ENCODE measurements at places on chromosomes 4 and X.

DNA sequence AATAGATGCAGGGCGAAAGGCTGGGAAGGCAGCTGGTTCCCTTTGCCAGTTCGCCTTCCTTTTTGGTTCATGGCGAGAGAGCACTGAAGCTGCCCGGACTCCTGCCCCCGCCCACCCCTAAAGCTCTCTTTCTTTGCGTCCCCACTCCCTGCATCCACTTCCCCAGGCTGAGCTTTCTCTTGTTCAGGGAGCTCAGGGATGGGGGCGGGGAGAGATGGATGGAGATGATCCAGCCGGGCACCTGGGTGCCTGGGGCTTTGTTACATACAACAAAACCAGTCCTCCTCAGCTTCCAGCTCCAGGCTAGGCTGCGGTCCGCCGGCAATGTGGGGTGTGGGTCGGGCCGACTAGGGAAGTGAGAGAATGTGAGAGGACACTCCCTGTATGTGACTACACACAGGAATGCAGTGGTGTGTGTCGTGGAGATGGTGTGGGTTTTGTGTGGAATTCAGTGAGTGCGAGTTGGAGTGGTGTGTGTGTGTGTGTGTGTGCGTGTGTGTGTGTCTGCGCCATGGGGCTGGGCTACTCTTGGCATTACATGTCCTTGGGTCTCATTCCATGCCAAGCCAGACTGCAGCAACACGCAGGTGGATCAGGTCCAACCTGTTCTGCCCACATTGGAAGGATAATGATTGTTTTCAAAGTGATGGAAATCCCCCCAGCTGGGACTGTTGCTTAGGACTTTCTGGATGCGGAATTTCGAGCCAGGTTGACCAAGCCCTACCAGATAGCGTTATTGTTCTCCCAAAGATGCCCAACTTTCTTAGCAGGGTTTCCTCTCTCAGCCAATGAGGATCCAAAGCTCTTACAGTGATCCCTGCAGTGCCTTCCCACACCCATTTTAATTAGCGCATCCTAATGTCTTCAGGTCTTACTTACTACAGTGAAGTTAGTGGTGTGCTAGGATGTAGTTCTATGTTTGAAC is 149.4 kb upstream of the CHRDL1 start:
- DNase-seq: no peak
- H3K4me3 ChIP-seq: peak overlapping the region; percentile 12
- H3K27ac ChIP-seq: no peak overlapping the region
- H3K36me3 ChIP-seq: no peaks in the 10 kb centered on the region
- H3K27me3 ChIP-seq: no peaks in the 10 kb centered on the region

- no peak overlapping the region for H3K27ac ChIP-seq
- no peaks in the 10 kb centered on the region for H3K27me3 ChIP-seq
- no peak overlapping the region for H3K4me3 ChIP-seq
- H3K36me3 ChIP-seq: no peaks in the 10 kb centered on the region
- H3K4me1 ChIP-seq: peaks cover 17% of the 10 kb centered on the region
Observed at GRCh38 chr4:165505958-165506837, 127.4 kb downstream of the CPE start.

GRCh38 chr4:181193131-181193930 is 1049.9 kb upstream of the TENM3 start:
- no peak for DNase-seq
- H3K4me3 ChIP-seq: no peak overlapping the region
- H3K27me3 ChIP-seq: no peaks in the 10 kb centered on the region
- no peaks in the 10 kb centered on the region for H3K36me3 ChIP-seq
- H3K27ac ChIP-seq: no peak overlapping the region

DNA sequence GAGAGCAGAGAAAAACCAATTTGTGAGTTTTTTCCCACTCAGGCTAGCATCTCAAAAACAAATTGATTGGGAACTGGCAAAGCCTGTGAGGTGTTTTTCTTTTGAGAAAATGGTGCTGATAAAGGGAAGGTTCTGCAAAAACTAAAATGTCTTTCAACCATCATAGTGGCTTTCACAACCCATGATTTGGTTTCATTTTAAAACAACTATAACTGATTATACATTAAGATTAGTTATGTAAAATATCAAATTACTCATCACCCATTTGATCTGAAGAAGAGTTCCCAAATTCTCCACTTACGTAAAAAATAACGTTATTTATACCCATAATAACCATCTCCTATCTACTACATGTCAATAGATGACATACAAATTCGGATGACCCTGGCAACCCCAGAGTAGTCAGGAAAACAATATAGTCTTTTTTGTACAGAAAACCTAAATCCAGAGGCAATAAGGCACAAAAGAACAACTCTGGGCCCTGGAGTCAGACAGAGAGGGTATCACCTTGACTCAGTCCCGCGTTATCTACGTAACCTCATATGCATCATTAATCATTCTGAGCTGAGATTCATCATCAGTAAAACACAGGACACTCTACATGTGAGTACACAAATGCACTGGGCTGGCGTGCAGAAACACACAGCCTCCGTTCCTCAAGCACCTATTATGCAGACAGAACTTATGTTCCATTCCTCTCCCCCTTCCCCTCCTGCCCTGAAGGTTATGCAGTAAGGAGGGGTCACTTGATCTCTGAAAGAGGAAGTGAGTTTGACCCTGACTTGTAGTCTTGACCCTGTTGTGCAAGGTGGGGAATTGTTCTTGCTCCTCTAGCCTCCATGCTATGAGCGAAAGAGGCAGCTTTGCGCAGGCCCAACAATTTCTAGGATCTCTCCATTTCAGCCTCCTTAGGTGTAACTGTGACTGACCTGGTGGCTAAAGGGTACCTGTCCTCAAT is 82.2 kb downstream of the SLC9A7 start:
- no peaks in the 10 kb centered on the region for H3K27me3 ChIP-seq
- DNase-seq: no peak
- H3K4me3 ChIP-seq: no peak overlapping the region
- no peak overlapping the region for H3K27ac ChIP-seq
- H3K36me3 ChIP-seq: no peaks in the 10 kb centered on the region

DNA sequence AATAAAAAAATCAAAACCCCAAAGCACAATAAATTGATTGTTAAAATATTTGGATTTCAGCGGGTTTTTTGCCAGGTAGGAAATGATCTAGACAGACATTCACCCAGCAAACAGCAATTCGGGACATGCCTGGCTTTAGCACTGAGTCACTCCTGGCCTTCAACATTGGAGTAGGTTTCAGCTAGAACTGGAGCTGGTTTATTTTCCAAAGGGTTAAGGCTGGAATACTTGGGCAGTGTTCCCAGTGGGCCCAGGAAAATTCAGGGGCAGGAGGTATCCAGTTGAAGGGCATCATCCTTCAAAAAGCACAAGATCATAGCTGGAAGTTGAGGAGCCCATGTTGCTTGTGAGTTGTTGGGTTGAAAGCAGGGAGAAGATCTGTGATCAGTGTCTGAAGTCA is 41.0 kb downstream of the TXLNG start:
- H3K36me3 ChIP-seq: peaks cover 5% of the 10 kb centered on the region
- no peak overlapping the region for H3K4me3 ChIP-seq
- no peak overlapping the region for H3K27ac ChIP-seq
- DNase-seq: no peak
- H3K27me3 ChIP-seq: no peaks in the 10 kb centered on the region

- no peaks in the 10 kb centered on the region for H3K27me3 ChIP-seq
- H3K27ac ChIP-seq: no peak overlapping the region
- no peaks in the 10 kb centered on the region for H3K36me3 ChIP-seq
- H3K4me1 ChIP-seq: no peaks in the 10 kb centered on the region
- DNase-seq: no peak
- no peak overlapping the region for H3K4me3 ChIP-seq
Observed at GRCh38 chrX:19005909-19006308, 22.0 kb upstream of the PHKA2 start.

GRCh38 chrX:32520789-32521188 is 690.6 kb downstream of the DMD start:
- no peak for DNase-seq
- no peaks in the 10 kb centered on the region for H3K27me3 ChIP-seq
- H3K4me3 ChIP-seq: no peak overlapping the region

GRCh38 chrX:65859299-65859698 is 180.6 kb downstream of the VSIG4 start:
- H3K27me3 ChIP-seq: no peaks in the 10 kb centered on the region
- H3K4me1 ChIP-seq: no peaks in the 10 kb centered on the region
- no peaks in the 10 kb centered on the region for H3K36me3 ChIP-seq
- H3K4me3 ChIP-seq: no peak overlapping the region
- no peak for DNase-seq

GRCh38 chr4:136651932-136652331 is 880.4 kb downstream of the PCDH18 start:
- no peak for DNase-seq
- H3K36me3 ChIP-seq: no peaks in the 10 kb centered on the region
- no peak overlapping the region for H3K27ac ChIP-seq

DNA sequence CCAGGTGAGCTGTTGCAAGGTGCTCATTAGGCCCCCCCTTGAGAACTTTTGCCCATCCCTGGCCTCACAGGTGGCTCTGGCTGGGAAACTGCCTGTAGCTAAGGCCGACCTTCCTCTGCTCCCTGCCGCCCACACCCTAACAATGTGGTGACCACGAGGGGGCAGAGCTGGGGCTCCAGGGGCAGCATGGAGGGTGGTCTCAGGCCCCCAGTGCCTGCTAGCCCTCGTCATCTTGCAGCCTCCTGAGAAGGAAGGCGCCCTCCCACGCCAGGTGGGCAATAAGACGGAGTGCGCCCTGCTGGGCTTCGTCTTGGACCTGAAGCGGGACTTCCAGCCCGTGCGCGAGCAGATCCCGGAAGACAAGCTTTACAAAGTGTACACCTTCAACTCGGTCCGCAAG is 32.4 kb downstream of the ATP2B3 start:
- no peak overlapping the region for H3K4me3 ChIP-seq
- H3K27me3 ChIP-seq: no peaks in the 10 kb centered on the region
- H3K27ac ChIP-seq: no peak overlapping the region
- no peak for DNase-seq

GRCh38 chr4:28073860-28074555 is 1213.4 kb downstream of the STIM2 start:
- DNase-seq: no peak
- H3K27ac ChIP-seq: no peak overlapping the region
- H3K4me1 ChIP-seq: no peaks in the 10 kb centered on the region
- H3K36me3 ChIP-seq: no peaks in the 10 kb centered on the region
- no peak overlapping the region for H3K4me3 ChIP-seq

DNA sequence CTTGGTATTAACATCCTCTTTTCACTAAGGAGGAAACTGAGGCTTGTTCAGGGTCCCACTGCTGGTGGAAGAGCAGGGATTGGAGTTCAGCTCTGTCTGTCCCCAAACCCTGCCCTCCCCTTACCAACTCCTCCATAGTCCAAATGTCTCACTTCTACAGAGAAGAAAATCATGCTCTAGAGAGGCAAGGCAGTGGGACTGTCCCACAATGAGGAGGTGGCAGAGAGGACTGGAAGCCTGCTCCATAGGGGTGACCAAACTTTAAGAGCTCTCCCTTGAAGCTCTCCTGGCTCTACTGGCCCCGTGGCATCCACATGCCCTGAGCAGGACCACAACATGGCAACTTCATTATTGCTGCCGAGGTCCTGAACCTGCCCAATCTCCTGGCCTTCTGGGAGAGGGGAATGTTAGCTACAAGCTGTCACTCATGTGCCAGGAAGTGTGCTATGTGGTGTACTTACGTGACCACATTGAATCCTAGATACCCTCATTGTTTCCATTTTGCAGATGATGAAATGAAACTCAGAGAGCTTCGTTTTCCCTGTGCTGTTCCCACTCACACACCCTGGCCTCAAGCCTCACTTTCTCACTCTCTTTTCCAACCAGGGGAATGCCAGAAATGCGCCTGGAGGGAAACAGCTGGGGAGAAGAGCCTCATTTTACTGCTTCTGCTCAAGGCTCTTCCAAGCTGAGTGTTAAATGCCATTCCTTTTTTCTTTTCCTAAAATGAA is 71.5 kb downstream of the ANAPC4 start:
- no peak for DNase-seq
- no peak overlapping the region for H3K4me3 ChIP-seq
- no peaks in the 10 kb centered on the region for H3K36me3 ChIP-seq
- H3K27ac ChIP-seq: no peak overlapping the region
- no peaks in the 10 kb centered on the region for H3K27me3 ChIP-seq

GRCh38 chrX:119008110-119008744 is 33.8 kb downstream of the LONRF3 start:
- no peak overlapping the region for H3K27ac ChIP-seq
- H3K4me3 ChIP-seq: no peak overlapping the region
- no peaks in the 10 kb centered on the region for H3K36me3 ChIP-seq
- no peak for DNase-seq
- H3K4me1 ChIP-seq: no peaks in the 10 kb centered on the region
- H3K27me3 ChIP-seq: no peaks in the 10 kb centered on the region

GRCh38 chrX:18981124-18981807 is 2.6 kb downstream of the PHKA2 start:
- H3K36me3 ChIP-seq: no peaks in the 10 kb centered on the region
- no peak overlapping the region for H3K4me3 ChIP-seq
- no peaks in the 10 kb centered on the region for H3K27me3 ChIP-seq
- no peak for DNase-seq
- no peaks in the 10 kb centered on the region for H3K4me1 ChIP-seq

GRCh38 chr4:6591781-6592180 is 16.8 kb downstream of the MAN2B2 start:
- DNase-seq: no peak
- H3K4me3 ChIP-seq: no peak overlapping the region
- H3K27me3 ChIP-seq: no peaks in the 10 kb centered on the region
- H3K36me3 ChIP-seq: peaks cover 12% of the 10 kb centered on the region
- no peak overlapping the region for H3K27ac ChIP-seq

DNA sequence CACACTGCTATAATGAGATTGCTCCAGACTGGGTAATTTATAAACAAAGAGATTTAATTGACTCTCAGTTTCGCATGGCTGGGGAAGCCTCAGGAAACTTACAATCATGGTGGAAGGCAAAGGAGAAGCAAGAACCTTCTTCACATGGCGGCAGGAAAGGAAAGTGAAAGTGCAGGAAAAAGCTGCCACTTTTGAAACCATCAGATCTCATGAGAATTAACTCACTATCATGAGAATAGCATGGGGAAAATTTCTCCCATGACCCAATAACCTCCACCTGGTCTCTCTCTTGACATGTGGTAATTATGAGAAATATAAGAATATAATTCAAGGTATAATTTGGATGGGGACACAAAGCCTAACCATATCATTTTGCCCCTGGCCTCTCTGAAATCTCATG is 884.2 kb downstream of the GLUD2 start:
- H3K4me1 ChIP-seq: no peaks in the 10 kb centered on the region
- no peaks in the 10 kb centered on the region for H3K36me3 ChIP-seq
- DNase-seq: no peak
- H3K4me3 ChIP-seq: no peak overlapping the region

GRCh38 chr4:176044589-176044951 is 21.1 kb upstream of the WDR17 start:
- no peaks in the 10 kb centered on the region for H3K27me3 ChIP-seq
- DNase-seq: no peak
- no peaks in the 10 kb centered on the region for H3K4me1 ChIP-seq
